ENCODE measurements at places on chromosomes 1 and 21.

DNA sequence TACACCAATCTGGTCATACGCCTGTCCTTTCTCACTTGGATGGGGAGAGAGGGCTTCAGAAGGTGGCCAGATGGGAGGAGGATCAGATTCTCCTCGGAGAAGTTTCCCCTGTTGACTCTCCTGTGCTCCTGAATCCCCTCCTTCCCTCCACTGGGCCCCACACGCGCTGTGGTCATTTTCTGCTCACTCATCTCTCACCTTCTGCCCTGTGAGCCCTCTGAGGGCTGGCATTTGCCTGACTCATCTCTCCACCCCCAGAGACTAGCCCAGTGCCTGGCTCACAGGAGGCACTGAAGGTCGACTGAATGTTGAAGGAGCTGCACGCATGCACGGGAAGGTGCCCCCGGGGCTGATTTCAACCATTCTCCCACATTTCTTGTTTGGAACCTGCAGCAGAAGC is 14.2 kb downstream of the ABCA4 start:
- DNase-seq = no peak

DNA sequence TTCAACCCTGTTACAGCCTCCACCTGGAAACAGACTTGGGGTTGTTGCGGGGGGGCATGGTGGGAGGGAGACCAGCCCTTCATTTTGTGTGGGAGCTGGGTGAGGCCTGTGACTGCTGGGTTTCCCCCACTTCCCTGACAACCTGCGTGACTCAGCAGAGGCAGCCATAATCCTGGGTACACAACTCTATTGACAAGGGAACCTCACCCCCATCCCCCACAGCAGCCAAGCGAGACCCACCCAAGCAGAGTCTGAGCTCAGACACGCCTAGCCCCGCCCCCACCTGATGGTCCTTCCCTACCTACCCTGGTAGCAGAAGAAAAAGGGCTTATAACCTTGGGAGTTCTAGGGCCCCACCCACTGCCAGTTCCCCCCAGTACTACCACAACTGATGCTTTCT is 8.0 kb upstream of the CCDC190 start:
- no peak for DNase-seq

DNA sequence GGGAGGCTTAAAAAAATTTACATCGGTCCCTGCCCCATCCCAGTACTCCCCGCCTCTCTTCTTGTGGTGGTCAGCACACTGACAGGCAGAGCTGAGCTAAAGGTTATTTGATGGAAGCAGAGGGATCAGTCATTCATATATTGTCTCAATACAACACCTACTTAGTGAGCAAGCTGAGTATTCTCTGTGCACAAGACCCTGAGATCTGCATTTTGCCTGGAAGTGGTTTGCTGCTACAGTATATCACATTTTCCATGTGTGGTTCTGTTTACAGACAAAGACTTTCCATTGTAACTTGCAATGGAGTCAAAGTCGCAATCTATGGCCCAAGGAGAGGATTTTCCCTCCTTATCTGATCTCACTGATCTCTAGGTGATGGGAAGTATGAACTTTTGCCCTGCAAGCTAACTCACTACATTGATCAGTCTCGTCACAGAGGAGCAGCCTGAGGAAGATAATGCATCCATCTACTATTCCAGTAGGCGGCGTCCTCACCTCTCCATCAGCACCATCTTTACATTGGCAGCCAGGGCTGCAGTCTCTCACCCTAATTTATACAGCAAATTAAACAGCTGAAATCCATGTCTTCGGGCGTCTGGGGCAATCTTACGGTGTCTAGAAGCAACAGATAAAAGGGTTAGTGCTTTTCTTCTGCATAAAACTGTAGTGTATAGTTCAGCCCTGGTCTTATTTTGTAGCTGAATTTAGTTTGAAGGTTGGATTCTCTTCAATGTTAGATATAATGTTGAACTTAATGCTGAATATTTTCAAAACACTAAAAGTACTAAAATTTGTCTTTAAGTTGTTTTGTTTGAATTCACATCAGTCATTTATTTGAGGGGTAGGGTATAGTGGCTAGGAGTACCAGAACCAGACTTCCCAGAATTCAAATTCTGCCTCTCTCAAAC is 3.2 kb upstream of the TRAF5 start:
- peak; percentile 50 for DNase-seq

DNA sequence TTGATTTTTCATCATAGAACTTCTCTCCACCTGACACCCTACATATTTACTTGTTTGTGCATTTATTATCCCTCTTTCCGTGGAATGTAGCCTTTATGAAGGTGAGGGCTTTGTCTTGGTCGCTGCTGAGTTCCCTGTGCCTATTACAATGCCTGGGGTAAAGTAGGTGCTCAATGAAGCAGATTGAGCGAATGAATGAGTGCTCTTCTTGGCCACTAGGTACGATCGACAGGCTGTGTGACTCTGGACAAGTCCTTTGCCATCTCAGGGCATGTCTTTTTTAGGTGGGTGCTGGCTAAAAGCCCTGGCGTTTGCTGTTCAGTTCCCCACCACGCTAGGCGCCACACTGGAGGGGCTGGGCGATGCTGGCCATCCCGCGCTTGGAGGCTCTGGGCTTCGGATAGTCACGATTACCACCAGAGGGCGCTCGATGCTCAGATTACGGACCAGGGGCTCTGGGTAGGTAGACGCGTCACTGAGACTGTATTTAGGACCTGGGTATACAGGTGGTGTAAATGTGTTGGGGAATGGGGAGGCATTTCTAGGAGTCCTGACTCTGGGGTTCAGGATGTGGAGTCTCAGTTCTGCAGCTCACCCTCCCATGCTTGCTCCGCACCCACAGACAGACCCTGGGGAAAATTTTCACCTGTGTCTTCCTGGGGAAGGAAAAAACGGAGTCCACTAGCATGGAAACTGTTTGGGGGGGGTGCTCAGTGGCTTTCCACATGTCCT is 71.0 kb upstream of the CSF3R start:
- peak; percentile 54 for DNase-seq

GRCh38 chr1:190551638-190552037 is 74.0 kb upstream of the BRINP3 start:
- no peak for DNase-seq

- no peak for DNase-seq
Observed at GRCh38 chr1:161631076-161631475, at the start of gene FCGR3B. TSS of gene FCGR3B (minus strand) at chr1:161631176. CDS start at chr1:161631094, 82 bp downstream.

DNA sequence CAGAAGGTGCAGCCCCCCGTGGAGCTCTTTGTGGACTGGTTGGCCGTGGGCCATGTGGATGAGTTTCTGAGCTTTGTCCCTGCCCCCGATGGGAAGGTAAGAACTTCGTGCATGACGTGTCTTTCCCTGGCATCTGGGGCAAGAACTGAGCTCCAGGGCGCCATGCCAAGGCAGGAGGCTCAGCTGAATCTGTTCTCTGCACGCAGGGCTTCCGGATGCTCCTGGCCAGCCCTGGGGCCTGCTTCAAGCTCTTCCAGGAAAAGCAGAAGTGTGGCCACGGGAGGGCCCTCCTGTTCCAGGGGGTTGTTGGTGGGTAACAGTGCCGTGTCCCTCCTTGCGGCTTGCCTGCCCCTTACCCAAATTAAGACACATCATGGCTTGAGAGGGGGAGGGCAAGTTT is 27.7 kb downstream of the PADI3 start:
- no peak for DNase-seq

All from activated T-cell treated with anti-CD3 and anti-CD28 coated beads for 1 hour (primary cell).